NCI-H69 (cell line): ENCODE measurements at places on chromosomes 11 and 22.

DNA sequence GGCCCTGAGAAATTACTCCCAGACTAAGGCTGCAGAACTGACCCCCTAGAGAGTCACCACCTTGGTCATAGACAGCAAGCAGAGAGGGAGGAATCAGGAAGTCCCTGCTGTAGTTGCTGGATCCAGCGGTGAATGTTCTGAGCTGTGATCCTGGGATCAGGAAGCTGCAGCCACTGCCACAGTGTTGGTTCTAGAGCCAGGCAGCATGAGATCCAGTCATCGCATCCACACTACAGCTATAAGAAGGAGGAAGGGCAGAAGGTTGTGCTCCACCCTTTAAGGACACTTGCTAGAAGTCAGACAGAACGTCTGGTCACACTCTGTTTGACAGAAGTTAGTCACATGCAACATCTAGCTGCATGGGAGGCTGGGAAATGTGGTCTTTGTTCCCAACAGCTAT, 104.7 kb upstream of the OR4B1 start:
- DNase-seq: no peak

GRCh38 chr11:81725701-81726100, 1008.0 kb downstream of the FAM181B start:
- DNase-seq: no peak

DNA sequence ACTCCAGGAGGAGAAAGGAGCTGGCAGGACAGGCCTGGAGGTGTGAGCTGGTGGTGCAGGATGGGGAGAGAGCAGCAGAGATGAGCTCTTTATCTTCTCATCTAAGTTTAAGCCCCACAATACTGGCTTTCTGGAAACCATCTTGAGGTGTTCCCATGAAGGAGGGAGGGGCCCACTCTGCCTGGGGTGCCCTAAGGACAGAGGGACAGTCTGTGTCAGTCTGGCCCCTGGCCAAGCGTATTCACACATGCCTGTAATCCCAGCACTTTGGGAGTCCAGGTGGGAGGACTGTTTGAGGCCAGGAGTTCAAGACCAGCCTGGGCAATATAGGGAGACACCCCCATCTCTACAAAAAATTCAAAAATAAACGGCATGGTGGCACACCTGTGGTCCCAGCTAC, 8.9 kb downstream of the SERHL2 start:
- no peak for DNase-seq

DNA sequence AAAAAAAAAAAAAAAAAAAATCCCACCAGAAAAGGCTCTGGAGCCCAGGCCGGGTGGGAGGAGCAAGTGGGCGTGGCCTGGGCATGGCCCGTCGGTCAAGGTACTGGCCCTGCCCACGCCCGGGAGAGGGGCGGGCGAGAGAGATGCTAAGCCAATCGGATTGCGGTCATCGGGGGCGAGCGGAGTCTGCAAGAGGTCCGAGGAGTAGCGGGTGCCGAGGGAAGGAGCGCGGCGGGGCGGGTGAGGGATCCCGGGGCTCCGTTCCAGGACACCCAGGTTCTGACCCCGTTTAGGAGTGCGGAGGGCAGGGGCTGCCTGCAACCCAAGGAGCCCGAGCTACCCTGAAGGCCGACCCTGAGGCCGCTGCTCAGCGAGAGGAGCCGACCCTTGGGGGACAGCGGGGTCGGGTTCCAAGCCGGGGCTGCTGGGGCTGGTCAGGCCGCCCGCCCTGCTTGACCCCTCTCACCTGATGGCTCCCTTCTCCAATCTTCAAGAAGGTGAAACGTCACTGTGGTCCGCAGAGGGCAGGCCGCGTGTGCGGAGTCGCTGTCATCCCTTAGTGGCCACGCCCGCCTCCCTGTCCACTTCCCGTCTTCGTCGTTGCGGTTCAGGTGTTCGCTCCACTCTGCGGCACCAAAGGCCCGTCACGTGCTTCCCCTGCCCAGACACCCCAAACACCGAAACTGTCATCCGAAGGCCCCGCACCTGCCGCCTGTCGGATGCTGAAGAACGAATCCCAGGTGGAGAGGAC, 11.1 kb upstream of the TAB1 start:
- DNase-seq: peak; percentile 89

- DNase-seq: peak; percentile 95
Measured at GRCh38 chr11:32113200-32113919, 22.5 kb downstream of the RCN1 start.

- peak; percentile 8 for DNase-seq
Measured at GRCh38 chr22:24134090-24134846, 47.0 kb upstream of the SUSD2 start.

DNA sequence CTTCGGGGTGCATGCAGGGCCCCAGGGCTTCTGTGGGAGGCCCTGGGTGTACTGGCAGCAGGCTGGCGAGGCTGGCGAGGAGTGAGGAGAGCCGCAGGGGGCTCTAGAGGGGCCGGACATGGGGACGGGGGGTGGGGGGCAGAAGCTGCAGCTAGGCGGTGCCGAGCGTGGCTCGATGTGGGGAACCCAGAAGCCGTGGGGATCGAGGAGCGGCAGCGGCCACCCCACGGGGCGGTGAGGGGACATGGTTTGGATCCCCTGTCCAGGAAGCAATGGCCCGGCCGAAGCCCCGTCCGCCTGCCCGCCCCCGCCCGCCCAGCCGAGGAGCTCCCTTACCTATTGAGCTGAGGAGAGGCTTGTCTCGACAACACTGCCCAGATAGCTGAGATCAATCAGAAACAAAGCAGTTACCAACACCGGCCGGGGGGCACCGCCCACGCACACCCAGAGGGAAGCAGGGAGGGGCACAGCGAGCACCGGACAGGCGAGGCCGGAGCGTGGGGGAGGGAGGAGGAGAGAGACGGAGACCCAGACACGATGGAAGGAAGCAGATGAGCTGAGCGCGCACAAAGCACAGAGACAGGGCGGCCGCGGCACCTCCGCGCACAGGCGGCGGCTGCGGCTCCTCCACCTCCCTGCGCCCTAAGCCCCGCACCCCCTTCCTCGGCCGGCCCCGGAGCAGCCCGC, 38.7 kb downstream of the IGSF9B start:
- DNase-seq: no peak

GRCh38 chr22:31871480-31871879, 72.9 kb upstream of the YWHAH start:
- no peak for DNase-seq

DNA sequence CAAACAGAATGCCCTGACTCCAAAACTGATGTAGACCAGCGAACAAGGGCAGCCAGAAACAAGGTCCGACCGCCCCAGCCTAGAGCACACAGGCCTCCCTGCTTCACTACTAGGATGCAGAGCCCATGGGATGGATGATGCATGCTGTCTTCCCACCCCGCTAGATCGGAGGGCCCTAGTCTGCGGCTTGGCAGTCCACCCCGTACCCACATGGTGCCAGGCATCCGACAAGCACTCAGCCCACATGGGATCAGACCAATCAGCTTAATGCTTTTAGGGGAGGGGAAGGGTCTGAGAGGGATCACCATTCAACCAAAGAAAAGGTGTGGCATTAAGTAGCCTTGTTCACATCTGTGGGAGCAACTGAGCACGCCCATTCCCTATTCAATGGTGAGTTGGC, 30.6 kb downstream of the PISD start:
- peak; percentile 43 for DNase-seq

- DNase-seq: peak; percentile 53
Measured at GRCh38 chr11:47185305-47186075, 744 bp downstream of the PACSIN3 start.

DNA sequence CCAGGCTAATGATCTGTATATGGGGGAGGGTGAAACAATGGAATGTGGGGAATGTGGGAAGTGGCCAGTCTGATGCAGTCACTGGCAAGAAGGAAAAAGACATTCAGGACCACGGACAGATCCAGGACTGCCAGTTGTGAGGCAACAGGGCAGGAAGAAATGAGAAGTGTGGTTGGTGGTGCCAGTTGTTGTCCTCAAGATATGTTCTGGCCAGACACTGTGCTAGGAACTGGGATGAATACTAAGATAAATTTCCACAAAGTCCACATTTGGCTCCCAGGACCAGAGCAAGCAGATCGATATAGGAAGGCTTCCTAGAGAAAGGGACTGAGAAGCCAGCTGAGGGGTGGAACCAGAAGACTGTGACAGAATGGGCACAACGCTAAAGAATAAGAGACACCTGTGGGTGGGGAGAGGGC, 6.8 kb upstream of the TPBGL start:
- no peak for DNase-seq

- DNase-seq: no peak
Measured at GRCh38 chr11:92376680-92377079, 152.1 kb downstream of the FAT3 start.

- DNase-seq: no peak
Measured at GRCh38 chr11:11827272-11827671, 14.5 kb upstream of the USP47 start.

DNA sequence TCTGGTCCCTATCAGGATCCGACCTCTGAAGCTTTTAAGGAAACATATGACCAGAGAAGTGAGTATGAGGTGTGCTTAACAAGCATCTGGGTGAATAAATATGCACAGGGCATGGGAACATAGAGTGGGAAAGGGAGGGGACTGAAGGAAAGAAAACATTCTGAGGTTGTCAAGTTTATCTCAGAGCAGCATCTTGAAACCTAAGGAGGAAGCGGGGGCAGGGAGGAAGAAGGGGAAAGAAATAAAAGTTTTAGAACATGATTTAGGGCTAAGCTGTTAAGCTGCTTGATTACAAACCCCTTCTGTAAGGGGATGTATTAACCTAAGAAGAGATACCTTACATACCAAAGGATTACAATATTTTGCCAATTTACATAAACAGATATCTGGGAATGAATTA, 24.0 kb upstream of the SC5D start:
- no peak for DNase-seq

GRCh38 chr22:46714550-46714949, 23.5 kb downstream of the CERK start:
- no peak for DNase-seq

DNA sequence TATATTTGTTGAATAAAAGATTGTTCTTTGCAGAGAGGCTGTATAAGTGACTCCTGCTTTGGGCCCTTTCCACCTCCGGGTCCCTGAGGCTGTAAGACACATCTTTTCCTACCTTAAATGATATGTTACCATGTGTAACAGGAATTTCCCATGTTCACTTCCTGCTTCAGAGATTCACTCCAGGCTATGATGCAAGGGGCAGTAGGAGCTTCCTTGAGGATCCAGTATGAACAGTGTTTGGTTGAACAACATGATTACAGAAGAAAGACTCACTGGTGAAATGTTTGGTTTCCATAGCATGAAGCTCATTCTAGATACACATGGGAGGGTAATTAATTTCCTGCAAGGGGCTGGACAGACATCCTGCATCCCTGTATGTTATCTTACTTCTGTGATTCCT, 25.6 kb upstream of the ZDHHC13 start:
- peak; percentile 45 for DNase-seq

DNA sequence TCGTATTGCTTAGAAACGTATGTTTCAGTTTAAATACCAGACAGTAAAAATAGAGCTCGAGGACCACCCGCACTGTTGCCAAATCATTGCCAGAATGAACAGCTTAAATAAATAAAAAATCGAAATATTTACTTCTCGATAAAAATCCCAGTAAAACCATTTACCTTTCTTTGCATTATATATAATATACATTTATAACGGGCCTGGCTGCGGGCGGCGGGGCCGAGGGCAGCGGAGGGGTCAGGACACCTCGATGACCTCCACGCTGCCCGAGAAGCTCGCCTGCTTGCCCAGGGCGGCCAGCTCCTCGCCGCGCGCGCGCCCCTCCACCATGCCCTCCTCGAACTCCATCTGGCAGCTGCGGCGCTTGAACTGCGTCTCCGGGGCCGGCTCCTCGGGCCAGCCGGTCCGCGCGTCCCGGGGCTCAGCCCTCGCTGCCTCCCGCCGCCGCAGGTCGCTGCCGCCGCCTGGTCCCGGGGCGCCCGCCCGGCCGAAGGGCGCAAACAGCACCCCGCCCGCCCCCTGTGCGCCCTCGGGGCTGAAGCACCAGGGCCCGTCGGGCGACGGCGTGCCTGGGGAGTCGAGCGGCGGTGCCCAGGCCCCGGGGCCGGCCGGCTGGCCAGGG, 15.7 kb downstream of the DUSP8 start:
- DNase-seq: no peak
